Fibroblast of skin of left biceps (primary cell): ENCODE measurements at places on chromosomes 13 and 19.

- no peak for DNase-seq
These were observed 2.0 kb upstream of the TSHZ3 start for GRCh38 chr19:31351056-31351854.

DNA sequence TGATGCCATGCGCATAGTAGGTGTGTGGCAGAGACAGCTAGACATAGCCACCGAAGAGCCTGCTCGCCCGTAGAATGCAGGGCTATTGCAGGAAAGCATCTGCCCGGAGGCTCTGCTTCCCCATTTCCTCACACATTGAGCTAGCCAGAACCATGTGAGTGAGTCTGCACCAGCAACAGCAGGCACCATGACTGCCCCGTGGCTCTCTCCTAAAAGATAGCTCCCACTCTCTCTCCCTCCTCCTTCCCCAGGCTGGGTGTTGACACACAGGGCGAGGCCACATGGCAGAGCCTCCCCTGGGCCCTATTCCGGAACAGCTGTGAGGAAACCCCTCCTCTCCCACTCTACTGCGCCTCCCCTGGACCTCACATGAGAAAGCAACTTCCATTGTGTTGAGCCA lies 52.3 kb upstream of the ATP12A start:
- DNase-seq: no peak

GRCh38 chr19:35753634-35754369 lies 3.0 kb downstream of the HSPB6 start:
- no peak for DNase-seq

GRCh38 chr19:33193269-33193864 lies 763 bp upstream of the LRP3 start:
- DNase-seq: no peak

GRCh38 chr13:20456737-20457136 lies 68.9 kb downstream of the CRYL1 start:
- no peak for DNase-seq
